Bone marrow (tissue), 2 donors: ENCODE measurements at places on chromosomes 11 and 22.

DNA sequence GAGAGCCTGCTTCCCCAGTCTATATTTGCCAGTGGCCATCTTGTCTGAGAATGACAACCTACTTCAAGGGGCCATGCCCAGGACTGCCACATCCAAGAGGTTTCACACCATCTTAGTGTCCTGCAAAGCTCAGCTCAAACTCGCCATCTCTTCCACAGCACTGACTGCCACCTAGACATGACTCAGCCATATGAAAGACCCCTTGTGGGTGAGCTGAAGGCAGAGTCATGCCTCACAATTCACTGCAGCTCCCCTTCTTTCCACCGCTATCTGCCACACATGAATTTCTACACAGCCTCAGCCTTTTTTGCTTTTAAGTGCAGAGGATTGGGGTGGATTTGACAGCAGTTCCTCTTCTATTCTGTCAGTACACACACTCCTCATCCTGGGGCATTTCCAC lies 127.5 kb downstream of the GALNT18 start:
- DNase-seq = no peak

DNA sequence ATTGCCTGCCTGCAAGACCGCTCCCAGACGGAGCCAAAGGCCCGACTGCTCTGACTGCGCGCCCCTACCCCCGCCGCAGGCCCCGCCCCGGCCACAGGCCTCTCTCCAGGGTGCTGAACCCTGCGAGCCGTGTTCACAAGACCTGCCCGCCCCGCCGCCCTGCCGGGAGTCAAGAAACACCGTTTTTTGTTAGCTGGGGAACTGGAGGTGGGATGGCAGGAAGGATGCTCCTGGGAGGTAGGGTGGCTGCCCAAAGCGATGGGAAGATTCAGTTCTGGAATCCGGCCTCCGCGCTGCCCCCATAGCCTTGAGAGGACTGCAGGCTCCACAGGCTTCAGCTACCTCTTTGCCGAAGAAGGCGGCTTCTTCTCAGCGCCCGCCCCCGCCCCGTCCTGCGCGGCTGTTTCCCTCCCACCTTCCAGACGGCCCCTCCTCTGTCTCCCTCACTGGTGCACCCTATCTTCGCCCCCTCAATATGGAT lies 2.7 kb upstream of the PDE2A start:
- no peak for DNase-seq

GRCh38 chr11:73795925-73796632 lies 8.4 kb downstream of the MRPL48 start:
- no peak for DNase-seq

GRCh38 chr11:78696177-78696576 lies 121.5 kb upstream of the NARS2 start:
- no peak for DNase-seq

DNA sequence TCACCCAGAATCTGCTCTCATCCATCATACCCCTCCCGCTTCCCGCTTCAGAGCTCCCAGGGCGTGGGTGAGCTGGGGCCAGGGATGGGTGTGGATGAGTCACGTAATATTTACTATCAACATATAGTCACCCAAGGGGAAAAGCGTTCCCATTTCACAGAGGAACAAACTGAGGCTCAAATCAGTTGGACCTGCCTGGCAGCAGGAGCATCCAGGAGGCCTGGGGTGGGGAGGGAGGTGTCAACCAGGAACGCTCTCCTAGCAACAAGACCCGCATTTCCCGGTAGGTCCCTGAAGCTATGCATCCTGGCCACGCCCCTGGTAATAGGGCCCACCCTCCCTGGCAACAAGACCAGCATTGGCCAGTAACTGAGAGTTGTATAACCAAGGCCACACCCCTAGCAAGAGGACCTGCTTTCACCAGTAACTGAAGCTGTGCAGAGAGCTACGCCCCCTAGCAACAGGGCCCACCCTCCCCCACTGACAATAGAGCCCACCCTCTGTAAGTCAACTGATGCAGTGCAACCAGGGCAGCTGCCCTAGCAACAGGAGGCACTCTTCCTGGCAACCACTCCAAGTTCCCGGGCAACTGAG lies 32.7 kb upstream of the TXNRD2 start:
- DNase-seq = no peak

- no peak for DNase-seq
Measured at GRCh38 chr11:75639762-75640181, 29.1 kb downstream of the MAP6 start.

DNA sequence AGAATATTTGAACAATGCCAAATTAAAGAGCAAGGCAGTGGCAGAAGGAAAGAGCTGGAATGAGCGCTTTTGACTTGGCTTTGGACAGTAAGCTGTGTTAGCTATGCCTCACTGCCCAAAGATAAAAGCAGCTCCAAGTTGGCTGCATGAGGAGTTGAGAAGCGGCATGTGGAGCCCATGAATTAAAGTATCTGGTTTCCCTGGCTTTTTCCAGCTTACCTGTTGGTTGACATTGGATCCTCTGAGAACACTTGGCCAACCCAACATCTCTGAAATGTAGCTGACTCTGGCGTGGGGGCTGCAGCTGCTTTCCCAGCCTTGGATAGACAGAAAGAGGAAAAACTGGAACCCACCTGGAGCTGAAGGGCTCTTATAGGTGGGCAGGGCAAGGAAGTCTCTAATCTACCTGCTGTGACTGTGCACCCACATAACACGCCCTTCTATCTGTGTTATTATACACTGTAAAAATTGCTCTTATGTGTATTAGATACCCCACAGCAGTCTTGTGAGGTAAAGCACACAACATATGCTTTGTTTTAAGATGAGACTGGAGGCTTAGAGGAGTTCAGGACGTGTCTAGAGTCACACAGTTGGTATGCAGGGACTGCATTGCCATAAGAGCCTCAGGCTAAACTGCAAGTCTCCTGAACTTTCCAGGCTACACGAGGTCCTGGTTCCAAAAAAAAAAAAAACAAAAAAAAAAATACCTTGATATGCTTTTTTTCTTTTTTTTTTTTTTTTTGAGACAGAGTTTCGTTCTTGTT lies 5.8 kb downstream of the UBASH3B start:
- no peak for DNase-seq

DNA sequence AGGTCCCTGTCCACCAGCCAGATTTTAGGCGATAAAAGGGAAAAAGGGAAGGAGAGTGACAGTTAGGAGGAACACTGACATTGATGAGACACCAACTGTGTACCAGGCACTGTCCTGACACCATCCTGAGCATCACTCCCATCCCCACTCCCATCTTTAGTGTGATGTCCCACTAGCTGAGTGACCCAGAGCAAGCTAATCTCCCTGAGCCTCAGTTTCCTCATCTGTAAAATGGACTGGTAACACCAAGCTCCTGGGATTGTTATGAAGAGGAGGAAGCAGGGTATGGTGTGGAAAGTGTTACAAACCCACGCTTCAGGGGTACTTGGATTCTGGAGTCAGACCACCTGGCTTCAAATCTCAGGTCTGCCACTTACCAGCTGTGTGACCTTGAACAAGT lies 8.5 kb upstream of the P2RY6 start:
- DNase-seq = no peak

DNA sequence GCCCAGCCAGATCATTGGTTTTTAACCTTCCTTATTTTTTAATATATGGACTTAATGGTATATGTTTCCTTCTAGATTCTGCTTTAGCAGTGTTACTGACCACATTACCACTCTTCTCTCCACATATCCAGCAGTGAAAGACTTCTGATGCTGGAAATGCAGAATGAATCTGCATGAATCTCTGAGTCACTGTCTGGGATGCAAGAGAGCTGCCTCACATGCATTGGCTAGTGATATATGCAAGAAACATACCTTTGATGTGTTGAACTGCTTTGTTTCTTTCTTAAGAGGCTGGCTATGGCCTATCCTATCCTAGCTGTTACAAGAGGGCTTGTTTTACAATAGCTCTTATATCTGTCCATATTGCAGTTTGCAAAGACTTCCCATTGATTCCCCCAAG lies 16.6 kb upstream of the AMPD3 start:
- DNase-seq = no peak

DNA sequence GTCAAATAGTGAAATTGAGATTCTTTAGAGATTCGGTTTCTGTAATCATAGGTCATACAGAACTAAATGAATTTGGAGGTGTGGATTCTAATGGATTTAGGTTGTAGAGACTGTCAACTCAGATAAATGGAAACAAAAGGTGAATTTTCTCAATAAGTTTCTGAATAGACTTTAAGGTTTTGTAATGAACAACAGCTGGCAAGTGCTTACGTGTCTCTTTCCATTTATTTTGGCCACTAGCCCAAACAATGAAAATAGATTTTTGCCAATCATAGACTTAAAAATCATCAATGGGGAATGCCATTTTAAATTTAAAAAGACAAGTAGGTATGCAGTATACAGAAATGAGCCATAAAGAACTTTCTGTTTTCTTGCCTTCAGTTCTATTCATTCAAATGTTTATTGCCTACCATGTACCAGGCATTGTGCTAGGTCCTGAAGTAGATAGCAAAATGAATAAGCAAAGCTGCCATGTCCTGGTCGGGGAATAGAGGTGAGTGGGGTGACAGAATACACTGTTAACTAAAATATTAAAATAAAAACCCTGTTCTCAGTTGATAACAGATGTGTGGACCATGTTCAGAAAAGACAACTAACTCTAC lies 16.9 kb upstream of the TMEM135 start:
- no peak for DNase-seq

GRCh38 chr11:76770642-76771445 lies 12.3 kb upstream of the TSKU start:
- no peak for DNase-seq

DNA sequence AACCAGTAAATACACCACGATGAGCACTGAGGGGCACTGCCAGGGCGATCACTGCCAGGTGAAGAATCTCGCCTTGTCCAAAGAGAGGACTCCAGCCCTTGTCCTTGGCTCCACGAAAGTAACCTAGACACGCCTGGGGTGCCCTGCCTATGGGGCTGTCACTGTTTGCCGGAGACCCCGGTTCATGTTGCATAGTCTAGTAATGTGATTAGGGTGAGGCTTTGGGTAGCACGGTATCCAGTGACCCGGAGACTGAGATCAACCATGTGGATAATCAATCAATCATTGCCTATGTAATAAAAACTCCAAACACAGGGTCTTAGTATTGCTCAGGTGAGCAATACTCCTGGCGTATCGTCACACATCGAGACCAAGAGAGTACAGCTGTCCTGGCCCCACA lies 59.2 kb upstream of the BID start:
- no peak for DNase-seq

GRCh38 chr22:43396321-43396933 lies 15.4 kb upstream of the MPPED1 start:
- DNase-seq = no peak

GRCh38 chr11:44899959-44900358 lies 50.7 kb downstream of the TP53I11 start:
- no peak for DNase-seq

GRCh38 chr11:11857769-11858168 lies 16.0 kb downstream of the USP47 start:
- no peak for DNase-seq

DNA sequence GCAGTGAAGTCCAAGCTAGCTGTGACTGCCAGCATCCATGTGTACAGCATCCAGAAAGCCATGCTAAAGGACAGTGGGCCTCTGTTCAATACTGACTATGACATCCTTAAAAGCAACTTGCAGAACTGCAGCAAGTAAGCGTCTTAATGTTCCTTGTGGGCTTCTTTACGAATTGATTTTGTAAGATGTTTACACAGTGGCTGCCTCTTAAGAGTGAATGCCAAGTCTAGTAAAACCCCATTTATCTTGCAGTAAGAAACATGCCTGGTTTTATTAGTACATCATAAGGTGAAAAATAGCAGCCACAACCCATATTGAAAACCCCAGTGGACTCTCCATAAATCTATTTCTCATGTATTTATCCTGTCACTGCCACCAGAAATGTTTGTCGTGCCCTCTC lies 20.5 kb downstream of the POLD3 start:
- DNase-seq = no peak

DNA sequence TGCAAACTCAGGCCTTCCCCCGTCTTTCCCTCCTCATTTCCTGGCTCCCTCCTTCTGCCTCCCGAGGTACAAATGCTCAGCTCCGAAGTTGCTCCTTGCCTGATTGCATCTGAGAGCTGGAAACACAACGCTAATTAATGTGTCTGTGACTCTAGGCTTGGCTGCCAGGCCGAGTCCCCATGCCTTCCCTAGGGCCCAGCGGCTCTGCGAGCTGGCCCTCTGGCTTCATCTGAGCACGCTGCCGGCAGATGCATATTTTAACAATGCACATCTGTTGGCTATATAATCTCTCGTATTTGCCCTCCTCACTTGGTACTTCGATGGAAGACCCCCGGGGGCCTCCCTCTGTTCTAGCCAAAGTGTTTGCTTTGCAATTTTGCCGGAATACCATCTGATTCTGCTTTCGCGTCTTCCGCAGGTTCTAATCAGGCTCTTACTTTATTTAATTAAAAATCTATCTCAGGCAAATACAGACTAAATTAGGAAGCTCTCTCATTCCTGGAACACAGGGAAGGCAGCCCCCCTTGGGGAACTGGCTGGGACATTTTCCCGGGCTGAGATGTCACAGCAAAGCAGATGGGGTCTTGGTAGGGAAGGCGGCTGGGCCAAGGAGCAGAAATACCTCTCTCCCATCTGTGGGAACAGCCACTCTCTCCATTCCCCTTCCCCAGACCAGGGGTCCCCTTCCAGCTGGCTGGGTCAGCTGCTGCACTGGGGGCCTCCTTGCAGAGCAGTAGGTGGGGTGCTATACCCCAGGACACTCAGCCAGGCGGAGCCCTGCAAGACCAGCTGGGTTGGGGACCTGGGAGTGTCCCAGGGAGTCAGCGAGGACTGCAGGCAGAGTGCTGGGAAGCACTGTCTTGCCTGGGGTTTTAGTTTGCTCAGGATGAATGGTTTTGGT lies 162.8 kb downstream of the ST3GAL4 start:
- DNase-seq = no peak

DNA sequence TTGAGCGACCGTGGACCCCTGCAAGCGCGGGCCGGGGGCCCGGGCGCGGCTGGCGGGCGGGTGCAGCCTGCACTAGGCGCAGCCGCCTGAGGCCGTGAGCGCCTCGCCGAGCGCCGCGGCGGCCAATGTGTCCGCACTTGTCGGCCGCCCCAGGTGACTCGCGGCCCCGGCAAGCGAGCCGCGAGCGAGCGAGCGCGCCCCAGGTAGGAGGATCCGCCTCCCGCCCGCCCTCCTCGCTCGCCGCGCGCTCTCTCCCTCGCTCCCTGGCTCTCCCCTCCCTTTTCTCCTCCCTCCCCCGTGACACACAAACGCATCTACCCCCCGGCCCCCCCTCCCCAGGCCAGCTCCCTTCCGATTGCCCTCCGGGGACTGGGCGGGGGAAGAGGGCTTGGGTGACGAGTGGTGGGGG lies at the start of gene WNT7B:
TSS of gene WNT7B (minus strand) at position 160 of the 409 bp plus-strand sequence. CDS start 408 bp downstream, outside the sequence.
- no peak for DNase-seq

DNA sequence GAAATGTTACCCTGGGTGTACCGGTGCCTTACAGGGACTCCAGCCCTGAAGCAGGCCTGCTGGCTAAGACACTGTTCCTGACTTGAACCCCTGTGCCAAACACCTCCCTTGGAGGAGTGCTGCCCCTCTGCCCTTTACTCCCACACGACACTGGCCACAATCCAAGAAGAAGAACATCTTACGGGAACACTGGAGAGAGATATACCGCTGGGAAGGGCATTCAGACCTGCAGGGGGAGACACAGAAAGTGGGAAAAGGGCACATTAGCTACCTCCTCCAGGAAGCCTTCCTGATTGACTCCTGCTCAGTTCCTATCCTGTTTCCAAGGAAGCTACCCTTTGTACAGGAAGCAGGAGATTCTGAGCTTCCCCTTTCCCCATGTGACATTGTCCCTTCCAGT lies 18.7 kb downstream of the TMPRSS13 start:
- no peak for DNase-seq
